ENCODE measurements at places on chromosomes 5 and 9.

DNA sequence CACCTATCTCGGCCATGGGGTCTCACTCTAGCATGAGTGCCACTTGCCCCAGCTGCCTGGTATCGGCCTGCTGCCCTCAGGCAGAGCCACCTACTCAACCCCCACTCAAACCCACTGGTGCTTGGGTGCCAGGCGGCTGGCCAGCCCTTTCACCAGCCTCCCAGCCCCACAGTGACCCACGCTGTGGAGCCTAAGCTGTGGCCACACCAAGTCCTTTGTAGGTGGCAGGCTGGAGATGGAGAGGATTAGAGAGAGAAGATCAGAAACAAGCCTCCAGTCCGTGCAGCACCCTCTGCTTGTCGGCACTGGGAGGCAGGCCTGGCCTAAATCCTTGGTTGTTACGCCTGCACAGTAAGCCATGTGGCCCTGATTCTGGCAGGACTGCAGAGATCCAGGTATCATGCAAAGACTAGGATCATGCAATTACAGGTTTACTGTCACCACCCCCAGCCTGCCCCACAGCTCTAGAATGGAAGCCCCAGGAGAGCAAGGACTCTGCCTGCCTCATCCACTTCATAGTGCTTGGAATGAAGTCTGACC, 171.7 kb downstream of the COL23A1 start:
- DNase-seq, result no peak

GRCh38 chr9:136700959-136701667, 11.3 kb upstream of the DIPK1B start:
- DNase-seq, result peak; percentile 64

DNA sequence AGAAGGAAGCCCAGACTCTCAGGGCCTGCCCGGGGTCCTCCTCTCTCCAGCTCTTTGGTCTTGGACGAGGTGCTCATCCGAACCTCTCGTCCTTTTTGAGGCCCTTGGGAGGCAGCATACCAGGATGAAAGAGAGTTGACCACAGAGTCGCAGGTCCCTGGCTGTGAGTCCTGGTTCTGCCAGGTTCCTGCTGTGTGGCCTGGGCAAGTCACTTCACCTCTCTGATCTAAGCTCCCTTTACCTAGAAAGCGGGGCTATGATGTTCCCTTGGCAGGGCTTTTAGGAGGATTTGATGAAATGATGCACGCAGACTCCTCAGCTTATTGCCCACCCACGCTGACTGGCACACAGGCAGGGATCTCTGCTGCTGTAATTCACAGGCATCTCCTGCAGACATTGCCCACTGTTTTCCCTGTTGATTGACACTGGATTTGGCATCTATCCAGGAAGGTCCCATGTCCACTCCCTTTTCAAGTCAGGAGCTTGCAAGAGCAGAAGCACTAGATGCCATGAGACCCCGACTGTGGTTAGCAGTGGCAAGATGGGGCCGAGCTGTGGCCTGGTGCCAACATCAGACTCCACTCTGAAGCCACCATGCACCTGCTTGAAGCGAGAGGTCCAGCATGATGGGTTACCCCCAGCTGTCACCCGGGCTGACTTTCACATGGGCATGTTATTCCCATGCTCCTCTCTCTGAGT, 71.5 kb downstream of the MACROH2A1 start:
- peak; percentile 72 for DNase-seq

- DNase-seq, result peak; percentile 91
Measured at GRCh38 chr9:136544548-136544963, 1.3 kb downstream of the NOTCH1 start.

DNA sequence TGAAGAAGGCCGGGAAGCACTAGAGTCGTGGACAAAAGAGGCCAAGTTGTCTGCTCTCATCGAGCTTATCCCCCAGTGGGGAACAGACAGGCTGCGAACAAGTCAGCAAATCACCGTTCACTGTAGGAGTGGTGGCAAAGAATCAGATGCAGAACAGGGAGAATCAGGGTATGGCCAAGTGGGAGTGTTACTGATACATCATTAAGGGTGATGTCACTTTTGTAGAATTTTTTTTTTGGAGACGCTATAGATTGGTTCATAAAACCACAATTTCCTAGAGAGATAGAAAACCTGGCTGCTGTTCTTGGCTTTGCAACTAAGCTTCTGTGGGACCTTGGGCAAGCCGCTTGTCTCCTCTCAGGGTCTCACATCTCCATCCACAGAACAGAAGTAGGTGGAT, 21.3 kb downstream of the SPRY4 start:
- DNase-seq, result no peak

DNA sequence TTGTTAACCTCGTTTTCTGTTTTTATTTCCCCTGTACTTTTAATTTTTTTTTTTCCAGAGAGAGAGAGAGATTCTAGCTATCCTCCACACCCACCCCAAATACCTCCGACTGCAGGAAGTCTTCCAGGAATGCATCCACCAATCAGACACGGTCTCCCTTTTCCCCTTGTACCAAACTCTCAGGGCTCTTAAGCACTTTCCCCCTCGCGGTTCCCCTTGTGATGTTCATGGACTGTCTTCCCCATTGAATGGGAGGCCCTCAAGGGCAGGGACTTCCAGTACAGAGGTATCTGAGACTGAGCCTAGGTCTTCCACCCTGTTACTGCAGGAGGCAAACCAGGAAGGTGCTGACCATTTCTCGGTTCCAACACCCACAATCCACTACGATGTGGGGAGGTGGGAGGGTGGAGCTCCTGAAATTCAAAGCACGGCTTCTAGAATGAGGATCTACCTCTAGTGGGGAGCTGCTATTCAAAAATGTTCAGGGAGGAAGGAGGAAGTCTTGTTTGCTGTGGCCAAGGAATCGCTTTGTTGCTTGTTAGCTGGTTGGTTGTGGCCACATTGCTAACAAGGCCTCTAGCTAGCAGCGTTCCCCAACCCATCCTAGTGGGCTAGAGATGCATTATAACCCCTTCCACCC, 37.5 kb upstream of the PTGS1 start:
- no peak for DNase-seq

Data from tongue (tissue), 3 donors.